ENCODE measurements at places on chromosomes 2 and 18. TPM values are rescaled to one million over a fixed set of nuclear protein-coding genes. Genes with fewer than 3 reads are reported as not detected.

DNA sequence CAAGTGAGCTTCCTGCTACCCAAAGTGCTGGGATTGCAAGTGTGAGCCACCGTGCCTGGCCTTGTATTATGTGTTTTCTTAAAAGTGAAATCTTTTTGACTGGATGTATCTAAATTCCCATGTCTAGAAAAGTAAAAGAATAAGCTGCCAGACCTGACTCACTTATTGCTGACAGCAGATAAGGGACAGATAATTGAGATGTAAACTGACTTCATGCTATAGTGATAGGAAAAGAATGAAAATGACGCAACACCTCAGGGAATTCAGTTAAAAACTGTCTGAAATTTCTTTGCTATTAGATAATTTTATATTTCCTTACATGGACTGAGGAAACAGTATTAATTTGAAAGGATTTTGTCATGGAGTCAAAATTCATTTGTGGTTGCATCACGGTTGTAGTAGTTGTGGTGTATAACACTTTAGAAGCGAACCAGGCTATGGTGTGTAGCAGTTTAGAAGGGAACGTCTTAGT, 19.4 kb downstream of the TTC27 start:
- H3K36me3 ChIP-seq: no peaks in the 10 kb centered on the region
- H3K27ac ChIP-seq: no peak overlapping the region
- no peak overlapping the region for H3K4me3 ChIP-seq
- no peak for DNase-seq
- no peaks in the 10 kb centered on the region for H3K27me3 ChIP-seq

GRCh38 chr2:26630669-26631360, 10.4 kb downstream of the CIB4 start:
- no peak overlapping the region for H3K4me3 ChIP-seq
- DNase-seq: no peak
- no peaks in the 10 kb centered on the region for H3K4me1 ChIP-seq
- H3K36me3 ChIP-seq: no peaks in the 10 kb centered on the region
- no peaks in the 10 kb centered on the region for H3K27me3 ChIP-seq

COL4A4 gene
- 1.5 TPM for polyA plus RNA-seq

EGR4 gene
- polyA plus RNA-seq: 0.04 TPM

SMARCAL1 gene
- polyA plus RNA-seq: 11.1 TPM
